Posterior cingulate gyrus (tissue), 11 donors: ENCODE measurements at places on chromosomes 1 and 21.
A peak's percentile ranks its signal among the peaks of the same experiment; 100 is the strongest.

DNA sequence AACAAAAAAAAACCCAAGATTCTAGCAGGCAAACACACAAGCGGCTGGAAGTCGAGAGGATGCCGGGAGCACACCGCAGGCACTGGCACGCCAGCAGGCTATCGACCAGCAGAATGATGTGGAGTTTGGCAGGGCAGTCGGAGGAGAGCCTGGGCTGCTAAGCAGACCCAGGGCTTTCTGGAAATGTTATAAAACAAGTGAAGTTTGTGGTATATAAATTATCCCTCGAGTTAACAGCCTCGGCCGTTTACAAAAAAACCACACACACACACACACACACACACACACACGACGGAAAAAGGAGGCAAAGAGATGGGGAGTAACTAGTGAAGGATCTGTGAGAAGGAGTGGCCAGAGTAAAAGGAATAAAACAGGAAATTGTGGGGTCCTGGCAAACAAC, 87.2 kb upstream of the IVNS1ABP start:
- peak; percentile 54 for DNase-seq

- no peak for DNase-seq
Observed at GRCh38 chr1:173168941-173169340, 38.2 kb downstream of the TNFSF4 start.

GRCh38 chr1:23696335-23696989, 4.9 kb downstream of the RPL11 start:
- DNase-seq, result no peak

- DNase-seq, result no peak
Observed at GRCh38 chr1:20380616-20381035, 90.0 kb downstream of the VWA5B1 start.
